ENCODE measurements at places on chromosomes 3 and 15. TPM values are rescaled to one million over a fixed set of nuclear protein-coding genes. Genes with fewer than 3 reads are reported as not detected.

DNA sequence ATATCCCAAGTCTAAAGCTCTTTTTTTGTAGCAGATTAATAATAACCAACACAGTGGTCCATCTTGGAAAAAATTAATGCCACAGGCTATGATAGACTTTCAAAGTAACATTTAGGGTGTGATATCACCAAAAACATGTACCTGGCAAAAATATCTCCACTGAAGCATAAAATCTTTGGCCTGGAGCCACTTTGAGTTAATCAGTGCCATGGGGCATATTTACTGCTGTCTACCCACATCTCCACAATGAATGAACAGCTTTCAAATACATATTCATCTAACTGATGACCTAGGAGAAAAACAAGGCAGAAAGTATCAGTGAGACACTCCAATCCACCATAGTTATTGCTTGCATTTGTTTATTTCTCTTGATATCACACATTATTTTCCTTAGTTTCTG is 296.0 kb upstream of the MDFIC2 start:
- no peak for DNase-seq

DNA sequence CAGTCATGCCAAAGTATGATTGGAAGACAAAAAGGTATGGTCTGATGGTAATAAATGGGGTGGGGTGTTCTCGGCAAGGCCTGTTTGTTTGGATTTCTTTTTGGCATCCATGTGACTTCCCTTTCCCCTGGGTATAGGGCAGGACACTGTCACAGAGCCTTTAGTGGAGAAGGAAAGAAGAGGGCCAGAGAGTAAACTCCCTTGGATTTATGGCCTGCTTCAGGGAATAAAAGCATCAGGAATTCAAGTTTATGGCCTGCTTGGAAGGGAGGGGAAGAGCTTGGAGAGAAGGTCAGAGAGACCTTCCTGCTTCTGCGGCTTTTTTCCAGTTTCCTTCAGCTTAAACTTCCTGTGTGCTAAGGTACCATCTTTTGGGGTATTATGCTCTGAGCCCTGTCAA is 179.4 kb upstream of the ADAMTS9 start:
- no peak for DNase-seq

DNA sequence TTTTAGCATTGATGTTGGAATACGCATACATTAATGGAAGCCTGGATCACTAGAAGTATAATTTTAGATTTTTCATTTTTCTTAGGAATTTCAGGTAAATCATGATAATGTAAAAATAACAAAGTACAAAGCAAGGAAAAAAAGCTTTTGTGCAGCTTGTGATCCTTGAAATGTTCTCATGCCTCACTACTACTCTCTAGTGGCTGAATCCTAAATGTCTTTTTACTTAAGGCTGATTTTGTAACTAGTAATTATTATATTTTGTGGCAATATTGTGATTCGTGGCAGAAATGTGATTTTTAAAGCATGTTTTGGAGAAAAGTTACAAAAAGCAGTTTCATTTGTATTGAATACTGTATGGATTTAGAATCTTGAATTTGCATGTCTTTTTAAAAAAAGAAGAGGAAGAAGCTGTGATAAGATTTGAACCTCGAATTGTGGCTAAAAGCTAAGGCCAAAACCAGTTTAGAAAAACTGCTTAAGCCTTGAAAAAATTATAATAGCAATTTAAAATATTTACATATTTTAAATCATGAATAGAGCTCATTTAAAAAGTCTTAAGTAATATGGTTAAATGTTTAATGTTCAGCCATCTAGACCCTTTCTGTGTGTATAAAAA is 39.0 kb downstream of the U2SURP start:
- no peak for DNase-seq

Gene SPINT1
- 0.80 TPM for total RNA-seq
